ENCODE measurements at places on chromosomes 2 and 18. TPM values are rescaled to one million over a fixed set of nuclear protein-coding genes. Genes with fewer than 3 reads are reported as not detected.

The PLGLB1 gene
- 7.1 TPM for polyA plus RNA-seq

The FBXO15 gene
- polyA plus RNA-seq = 7.4 TPM

The GPBAR1 gene
- 1.6 TPM for polyA plus RNA-seq

The KANSL3 gene
- 60.6 TPM for polyA plus RNA-seq

The PLB1 gene
- polyA plus RNA-seq = 2.3 TPM

The EVX2 gene
- polyA plus RNA-seq = 0.04 TPM

The NXPH2 gene
- 5.9 TPM for polyA plus RNA-seq

The ALPG gene
- not detected for polyA plus RNA-seq

The GPR75 gene
- 1.8 TPM for polyA plus RNA-seq

The DCAF17 gene
- 22.1 TPM for polyA plus RNA-seq

GRCh38 chr2:40809156-40809555 lies 357.3 kb upstream of the SLC8A1 start:
- DNase-seq = no peak

DNA sequence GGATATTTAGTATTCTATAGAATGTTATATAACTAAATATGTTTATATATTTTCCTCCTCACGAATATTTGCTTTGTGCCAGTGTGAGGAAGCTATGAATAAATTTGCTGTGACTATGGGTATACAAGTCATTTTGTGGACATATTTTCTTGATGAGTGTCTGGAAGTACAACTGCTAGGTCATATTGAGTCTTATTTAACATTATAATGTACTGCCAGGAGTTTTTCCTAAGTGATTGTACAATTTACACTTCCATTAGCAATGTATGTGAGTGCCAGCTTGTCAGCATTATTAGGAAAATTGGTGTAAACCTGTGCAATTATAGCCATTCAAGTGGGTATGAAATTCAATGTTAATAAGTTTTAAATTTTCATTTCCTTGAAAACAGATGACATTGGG lies 1328.9 kb upstream of the TMEFF2 start:
- DNase-seq = no peak

- DNase-seq = no peak
These were observed 395.4 kb upstream of the TCF4 start for GRCh38 chr18:55983433-55983832.

DNA sequence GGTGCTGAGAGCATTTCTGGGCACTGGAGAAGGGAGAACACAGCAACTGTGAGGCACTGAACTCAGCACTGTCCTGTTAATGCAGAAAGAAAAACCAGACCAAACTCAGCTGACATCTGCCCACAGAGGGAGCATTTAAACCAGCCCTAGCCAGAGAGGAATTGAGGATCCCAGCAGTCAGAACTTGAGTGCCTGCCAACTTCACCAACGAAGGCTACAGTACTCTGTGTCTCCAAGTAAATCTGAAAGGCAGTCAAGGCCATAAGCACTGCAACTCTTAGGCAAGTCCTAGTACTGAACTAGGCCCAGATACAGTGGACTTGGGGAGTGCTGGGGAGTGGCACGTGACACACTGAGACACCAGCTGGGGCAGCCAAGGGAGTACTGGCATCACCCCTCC lies 176.2 kb upstream of the ZC3H15 start:
- DNase-seq = no peak

DNA sequence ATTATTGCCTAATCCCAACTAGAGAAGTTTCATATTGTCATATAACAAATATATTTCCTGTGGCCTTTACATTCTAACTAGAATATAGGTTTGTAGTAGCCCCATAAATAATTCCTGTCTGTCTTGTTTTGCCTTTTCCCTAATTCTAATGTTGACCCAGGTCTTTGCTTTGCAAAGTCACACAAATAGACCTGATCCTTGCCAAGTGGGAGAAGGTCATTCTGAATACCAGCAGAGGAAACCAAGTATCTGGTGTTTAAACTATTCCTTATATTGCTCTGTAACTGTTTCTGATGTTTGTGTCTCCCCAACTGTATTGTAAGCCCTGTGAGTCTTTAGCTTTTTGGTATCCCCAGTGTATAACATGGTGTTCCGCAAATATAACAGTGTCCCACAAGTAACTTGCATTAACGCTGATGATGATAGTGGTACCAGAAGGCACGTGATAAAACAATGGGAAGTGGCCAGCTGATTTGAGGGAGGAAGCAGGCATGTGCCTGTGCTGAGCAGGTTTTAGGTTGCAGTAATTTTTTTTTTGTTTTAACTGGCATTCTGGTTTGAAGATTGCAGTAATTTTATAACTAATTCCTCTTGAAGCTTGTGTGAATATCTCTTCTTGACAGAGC lies 11.1 kb downstream of the HADHB start:
- DNase-seq = no peak

DNA sequence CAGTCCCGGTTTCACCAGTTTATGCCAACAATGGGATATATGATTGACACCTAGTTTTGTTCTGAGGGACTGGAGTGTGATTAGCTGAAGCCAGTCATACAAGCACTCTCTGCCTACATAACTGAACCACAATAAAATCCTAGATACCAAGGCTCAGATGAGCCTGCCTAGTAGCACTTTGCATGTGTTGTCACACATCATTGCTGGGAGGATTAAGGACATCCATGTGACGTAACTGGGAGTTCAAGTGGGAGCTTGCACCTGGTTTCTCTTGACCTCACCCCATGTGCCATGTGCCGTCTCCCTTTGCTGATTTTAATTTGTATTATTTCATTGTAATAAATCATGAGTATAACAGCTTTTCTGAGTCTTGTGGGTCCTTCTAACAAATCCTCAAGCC lies 90.3 kb downstream of the TMEM163 start:
- no peak for DNase-seq

DNA sequence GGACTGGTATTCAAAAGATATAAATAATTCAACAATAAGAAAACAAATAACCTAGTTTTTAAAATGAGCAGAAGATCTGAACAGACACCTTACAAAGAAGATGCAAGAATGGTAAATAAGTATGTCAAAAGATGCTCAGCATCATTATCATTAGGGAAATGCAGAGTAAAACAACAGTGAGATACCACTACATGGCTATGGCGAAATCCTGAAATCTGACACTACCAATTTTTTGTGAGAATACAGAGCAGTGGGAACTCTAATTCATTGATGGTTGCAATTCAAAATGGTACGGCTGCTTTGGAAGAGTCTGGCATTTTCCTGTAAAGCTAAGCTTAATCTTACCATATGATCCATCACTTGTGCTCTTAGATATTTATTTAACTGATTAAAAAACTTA lies 151.8 kb downstream of the UBR3 start:
- DNase-seq = no peak

GRCh38 chr2:238081150-238081549 lies 19.0 kb upstream of the ESPNL start:
- no peak for DNase-seq

DNA sequence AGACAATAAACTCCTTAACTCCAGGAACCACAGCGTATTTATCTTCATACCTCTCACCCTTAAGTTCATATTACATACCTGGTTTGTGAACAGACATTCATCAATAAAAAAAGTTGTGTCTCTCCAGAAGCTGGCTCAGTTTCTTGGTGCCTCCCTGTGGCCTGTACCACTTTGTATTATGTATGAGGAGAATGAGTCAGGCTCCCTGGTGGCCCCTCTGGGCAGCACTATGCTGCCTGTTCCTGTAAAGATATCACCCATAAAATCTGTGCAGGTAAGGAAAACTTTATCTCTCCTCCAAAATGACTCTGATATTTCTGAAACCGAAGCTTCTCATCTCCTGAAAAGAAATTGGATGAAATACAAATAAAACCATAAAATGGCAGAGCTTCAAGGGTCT lies 198.4 kb upstream of the NT5C1B start:
- DNase-seq = no peak

- DNase-seq = no peak
These were observed 114.0 kb downstream of the LYPD6B start for GRCh38 chr2:149152469-149152953.

DNA sequence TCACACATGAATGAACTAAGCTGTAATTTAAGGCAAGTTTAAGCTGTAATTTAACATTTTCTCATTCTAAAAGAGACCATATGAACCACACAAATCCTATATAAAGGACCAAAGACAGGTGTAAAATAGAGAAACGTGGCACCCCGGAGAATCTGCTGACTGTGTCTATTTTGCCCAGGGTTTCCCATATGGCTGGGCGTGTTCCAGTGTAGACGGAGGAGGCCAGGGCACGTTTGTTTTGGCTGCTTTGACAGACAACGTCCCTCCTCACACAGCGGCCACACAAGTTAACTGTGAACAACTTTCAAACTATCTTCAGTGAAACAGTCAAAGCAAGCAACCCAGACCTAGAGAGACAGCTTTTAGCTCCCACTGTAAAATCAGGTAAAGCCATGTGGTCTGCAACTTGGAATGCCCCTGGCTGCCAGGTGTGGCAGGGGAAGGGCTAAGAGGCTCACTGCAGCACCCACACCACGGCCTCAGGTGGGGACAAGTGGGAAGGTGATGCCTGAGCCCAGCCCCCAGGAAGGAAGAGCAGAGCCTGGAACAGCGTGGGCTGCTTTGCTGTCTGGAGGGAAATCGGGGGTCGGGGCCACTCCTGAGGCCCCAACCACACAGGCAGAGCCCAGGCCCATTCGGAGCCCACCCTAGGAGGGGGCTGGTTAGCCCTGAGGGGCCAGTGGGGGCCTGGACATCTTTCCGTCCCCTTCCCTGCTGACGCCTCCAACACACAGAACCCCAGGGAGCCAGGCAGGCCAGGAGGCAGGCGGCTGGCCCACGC lies 40.7 kb downstream of the SLC66A2 start:
- DNase-seq = no peak

GRCh38 chr2:146128216-146128615 lies 1608.3 kb upstream of the ZEB2 start:
- DNase-seq = no peak

DNA sequence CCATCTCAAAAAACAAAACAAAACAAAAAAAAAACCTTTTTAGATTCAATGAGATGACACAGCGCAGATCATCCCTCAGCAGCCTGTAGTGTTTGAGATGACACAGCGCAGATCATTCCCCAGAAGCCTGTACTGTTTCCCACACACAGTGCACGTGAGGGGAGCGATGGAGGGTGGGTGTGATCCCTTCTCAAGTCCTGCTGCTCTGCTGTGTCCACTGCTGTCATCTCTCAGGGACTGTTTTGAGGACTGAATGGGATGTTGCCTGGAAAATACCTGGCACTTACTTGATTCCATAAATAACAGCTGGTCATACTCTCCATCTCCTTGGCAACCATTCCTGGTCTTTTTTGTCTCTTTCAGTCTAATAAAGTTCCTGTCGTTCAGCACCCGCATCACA lies 25.7 kb downstream of the TGOLN2 start:
- no peak for DNase-seq

- no peak for DNase-seq
These were observed 685 bp downstream of the SMAD4 start for GRCh38 chr18:51030537-51031258.

DNA sequence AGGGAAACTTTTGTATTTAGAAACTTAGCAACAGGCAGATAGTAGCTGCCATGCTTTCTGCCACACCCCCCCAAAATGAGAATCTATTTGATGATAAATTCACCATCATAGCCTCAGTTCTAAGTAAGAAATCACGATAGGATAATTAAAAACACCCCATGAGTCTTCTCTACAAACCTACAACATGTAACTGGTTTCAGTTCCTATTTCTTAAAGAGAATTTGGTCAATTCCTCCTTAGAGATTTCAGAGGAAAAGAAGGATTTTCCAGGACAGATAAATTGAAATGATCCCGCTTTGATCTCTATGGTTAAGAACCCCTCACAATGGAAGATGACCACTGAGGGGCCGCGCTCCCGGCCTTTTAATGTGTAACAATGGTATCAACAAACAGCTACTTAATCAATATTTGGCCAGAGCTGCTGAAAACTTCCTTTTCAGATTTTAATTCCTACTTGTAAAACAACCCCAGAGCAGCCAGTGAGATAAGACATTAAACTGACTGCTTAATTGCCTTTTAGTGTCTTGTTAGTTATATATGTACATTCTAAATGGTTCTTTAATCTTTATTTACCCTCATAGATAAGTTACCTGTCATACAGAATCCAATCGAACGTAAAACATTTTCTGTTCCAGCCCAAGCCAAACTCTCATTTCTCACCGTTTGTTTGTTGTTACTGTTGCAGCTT lies 10.1 kb downstream of the PAX3 start:
- DNase-seq = no peak
